ENCODE measurements at places on chromosomes 6 and 20. TPM values are rescaled to one million over a fixed set of nuclear protein-coding genes. Genes with fewer than 3 reads are reported as not detected.

The SEMG1 gene
- not detected for total RNA-seq

- no peak for DNase-seq
These were observed 603.1 kb downstream of the HACE1 start for GRCh38 chr6:104256646-104257045.

The OR14J1 gene
- not detected for total RNA-seq

The ZFP57 gene
- total RNA-seq = not detected

DNA sequence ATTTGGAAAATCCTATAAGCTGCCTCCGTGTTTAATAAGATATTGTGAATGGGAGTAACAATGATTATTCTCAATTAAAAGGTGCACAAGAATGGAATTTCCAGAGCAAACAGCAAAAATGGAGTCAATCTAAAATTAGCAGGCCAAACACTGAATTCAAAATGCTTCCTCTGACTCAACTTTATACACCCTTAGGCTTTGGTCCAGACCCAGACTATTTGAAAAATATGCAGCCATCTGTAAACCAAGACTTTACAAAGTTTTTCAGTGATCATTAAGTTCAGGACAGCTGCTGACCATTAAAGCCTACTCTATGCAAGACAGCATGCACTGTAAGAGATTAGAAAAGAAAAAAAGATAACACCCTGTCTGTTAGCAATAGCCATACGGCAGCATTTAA lies 39.4 kb upstream of the CCN6 start:
- no peak for DNase-seq

GRCh38 chr6:100379386-100379785 lies 85.3 kb downstream of the SIM1 start:
- DNase-seq = no peak

GRCh38 chr6:43511824-43512415 lies 1.8 kb upstream of the LRRC73 start:
- no peak for DNase-seq

DNA sequence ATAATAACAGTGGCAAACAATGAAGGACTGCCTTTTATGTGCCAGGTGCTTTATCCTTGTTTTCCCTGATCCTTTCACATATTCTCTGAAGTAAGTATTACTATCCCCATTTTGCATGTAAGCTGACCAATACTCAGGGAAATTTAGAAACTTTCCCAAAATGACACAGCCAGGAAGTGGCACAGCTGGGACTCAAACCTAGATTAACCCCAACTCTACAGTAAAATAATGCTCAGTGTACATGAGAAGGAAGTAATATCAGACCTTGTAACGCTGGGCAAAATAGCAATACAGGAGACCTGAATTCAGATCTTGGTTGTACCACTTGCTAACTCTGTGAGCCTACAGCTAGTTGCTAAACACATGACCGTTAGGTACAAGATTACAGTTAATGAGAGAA lies 26.8 kb upstream of the NRSN1 start:
- no peak for DNase-seq

The FAM120B gene
- total RNA-seq = 14.3 TPM

The MYMX gene
- not detected for total RNA-seq

- DNase-seq = no peak
These were observed 224.5 kb downstream of the NKAIN2 start for GRCh38 chr6:124028117-124028516.

The NAPB gene
- total RNA-seq = 2.5 TPM

DNA sequence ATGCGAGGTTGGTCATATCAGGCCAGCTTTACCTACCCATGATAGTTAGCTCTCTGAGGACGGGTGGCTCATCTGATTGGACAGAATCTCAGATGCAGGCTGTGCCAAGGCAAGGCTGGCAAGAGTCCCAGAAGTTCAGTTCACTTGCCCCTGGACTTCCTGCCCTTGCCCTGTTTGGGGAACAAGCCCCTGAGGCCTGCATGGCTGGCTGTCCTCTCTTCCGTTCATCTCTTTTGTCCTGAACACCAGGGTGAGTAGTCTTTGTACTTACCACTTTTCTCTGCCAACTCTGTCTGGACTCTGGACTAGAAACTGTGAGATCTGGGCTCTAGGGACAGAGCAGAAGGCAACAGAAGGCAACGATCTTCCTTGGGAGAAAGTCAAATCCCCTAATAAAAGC lies 769.9 kb downstream of the QKI start:
- DNase-seq = no peak

- DNase-seq = no peak
These were observed 33.9 kb downstream of the ADTRP start for GRCh38 chr6:11744753-11745152.

DNA sequence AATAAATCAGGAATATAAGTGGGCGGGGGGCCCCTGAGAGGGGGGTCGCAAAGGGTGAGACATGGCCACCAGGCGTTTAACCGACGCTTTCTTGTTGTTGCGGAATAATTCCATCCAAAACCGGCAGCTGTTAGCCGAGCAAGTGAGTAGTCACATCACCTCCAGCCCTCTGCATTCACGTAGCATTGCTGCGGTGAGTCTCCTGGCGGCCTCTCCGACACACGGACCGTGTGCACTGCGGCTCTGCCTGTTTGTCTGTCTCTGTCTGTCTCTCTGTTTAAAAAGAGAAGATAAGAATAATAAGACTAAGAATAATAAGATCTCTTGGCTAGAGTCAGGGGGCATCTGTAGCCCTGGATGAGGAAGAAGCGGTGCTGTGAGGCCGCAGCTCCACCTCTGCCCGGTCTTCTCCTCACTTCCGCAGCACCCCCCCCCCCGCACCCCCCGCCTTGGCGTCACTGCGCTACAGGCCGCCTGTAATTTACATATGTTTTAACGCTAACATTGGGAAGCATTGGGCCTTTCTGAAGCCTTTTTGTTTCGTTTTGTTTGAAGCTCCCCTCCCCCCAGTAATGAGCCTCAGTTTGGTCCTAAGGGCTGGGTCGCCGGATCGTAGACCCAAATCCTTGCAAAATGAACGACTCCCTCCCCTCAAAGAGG lies 993 bp downstream of the STX16 start:
- DNase-seq = peak; percentile 55

All from activated T-cell treated with anti-CD3 and anti-CD28 coated beads, Interleukin-2, amount 50 U/mL, for 4 hours (primary cell).